ENCODE measurements at places on chromosomes 11 and 22.

DNA sequence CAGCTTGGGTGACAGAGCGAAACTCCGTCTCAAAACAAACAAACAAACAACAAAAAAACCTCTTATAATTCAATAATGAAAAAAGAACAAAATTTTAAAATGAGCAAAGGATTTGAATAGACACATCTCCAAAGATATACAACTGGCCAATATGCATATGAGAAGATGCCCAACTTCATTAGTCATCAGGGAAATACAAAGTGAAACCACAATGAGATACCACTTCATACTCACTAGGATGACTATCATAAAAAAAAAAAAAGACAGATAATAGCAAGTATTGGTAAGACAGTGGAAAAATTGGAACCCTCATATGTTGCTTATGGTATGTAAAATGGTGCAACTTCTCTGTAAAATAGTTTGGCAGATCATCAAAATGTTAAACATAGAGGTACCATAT is 28.7 kb upstream of the BARX2 start:
- no peak for DNase-seq

- no peak for DNase-seq
Measured at GRCh38 chr11:113356203-113356602, 31.4 kb upstream of the ANKK1 start.

DNA sequence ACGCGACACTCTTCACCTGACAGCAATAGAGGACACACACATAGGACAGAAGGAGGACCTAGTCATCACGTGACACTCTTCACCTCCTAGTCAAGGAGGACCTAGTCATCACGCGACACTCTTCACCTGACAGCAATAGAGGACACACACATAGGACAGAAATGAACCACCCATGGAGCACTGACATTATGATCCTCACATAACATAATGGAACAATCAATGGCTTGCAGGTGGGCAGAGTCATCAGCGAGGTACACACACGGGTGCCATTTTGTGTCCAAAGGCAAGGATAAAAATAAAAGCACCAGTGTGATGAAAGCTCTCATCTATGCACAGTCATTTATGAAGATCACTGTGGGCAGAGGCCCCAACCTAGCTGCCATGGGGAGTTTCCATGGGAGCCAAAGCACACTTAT is 354.7 kb downstream of the LARGE1 start:
- DNase-seq = no peak

DNA sequence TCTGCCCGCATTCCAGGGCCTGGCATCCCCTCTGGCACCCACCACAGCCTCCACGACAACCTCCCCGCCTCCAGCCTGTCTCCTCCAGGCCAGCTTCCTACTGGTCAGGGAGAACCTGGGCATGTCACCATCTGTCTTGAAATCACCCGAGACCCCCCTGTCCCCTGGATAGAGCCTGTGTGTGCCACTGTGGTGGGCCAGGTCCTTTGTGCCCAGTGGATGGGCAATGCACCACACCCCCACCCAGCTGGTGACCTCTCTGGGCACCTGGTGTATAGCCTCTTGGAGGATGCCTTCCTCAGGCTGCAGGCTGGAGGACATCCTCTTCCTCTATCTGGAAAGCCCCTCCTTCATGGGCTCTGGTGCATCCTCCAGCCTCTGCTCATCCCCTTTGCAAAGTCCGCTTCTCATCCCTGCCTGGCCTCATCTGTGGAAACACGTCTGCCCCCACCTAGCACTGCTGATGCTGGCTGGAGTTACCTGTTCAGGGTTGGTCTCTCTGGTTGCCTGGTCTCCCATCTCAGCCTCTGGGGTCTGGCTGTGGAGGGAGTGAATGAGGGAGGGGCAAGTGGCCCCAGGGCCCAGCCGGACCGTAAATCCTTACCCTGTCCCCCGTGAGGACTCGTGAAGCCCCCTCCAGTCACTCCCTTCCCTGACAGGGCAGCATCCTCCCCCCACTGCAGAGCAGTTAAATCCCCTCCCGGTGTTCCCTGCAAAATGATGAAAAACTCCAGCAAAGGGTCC is 589.6 kb downstream of the TBC1D22A start:
- DNase-seq = no peak

GRCh38 chr11:106098893-106099553 is 21.6 kb downstream of the AASDHPPT start:
- DNase-seq = no peak

DNA sequence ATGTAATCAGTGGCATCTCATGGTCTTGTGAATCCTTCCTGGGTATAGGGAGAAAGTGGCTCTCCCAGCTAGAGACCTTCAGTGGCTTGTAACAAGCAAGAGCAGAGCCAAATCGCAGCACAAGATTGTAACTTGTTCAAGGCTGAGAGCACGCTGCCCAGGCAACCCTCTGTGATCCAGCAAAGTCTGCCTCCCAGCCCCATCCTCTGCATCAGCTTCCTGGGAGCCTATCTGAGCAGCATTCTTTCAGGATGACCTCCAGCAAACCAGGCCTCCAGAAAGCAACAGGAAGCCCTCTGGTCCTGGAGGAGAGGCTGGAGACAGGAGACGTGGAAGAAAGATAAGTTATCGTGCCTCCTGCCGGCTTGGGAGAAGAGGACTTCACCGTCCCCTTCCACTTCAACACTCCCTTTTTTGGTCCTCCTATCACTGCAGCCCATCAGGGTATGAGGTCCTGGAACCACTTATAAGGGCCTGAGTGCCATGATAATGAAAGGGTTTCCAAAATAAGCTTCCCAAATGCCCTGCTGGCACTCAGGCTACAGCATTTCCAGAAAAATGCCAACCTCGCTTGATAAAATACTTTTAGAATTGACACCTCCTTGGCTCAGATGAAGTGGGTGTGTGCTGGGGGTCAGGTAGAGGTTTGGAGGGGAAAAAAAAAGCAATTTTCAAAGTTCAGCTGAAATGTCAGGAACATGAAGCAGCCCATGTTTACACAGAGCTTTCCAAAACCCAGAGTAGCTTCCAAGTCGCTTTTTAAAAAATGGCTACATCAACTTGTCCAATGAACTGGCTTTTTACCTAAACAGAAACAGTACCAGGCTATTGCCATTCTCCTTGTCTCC is 80.2 kb downstream of the PLEKHA7 start:
- DNase-seq = no peak

DNA sequence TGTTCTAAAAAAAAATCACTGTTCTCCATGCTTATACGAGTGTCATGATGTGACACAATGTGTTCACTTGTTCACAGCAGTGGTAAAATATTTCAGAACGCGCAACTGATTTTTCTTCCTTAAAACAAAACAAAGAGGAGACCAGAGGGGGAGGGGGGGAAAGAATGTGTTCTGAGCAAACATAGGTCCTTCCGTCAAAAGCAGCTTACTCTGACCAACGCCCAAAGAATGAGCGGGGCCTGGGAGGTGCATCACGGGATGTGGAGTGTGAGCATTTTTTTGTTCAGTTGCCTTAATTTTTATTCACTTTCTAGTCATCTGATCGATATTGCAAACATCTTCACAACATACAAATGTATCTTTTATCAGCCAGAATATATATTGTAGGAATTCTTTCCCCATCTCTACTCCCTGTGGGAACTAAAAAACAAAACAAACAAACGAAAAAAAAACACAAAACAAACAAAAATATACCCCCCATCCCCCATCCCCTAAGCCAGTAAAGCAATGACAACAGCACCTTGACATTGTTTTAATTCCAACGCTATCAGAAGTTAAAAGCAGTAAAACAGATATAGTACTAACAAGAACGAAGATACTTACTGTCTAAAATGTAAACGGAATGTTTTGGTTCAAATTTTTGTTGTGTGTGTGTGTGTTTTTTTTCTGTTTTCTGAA is 43.3 kb downstream of the BDNF start:
- DNase-seq = no peak

DNA sequence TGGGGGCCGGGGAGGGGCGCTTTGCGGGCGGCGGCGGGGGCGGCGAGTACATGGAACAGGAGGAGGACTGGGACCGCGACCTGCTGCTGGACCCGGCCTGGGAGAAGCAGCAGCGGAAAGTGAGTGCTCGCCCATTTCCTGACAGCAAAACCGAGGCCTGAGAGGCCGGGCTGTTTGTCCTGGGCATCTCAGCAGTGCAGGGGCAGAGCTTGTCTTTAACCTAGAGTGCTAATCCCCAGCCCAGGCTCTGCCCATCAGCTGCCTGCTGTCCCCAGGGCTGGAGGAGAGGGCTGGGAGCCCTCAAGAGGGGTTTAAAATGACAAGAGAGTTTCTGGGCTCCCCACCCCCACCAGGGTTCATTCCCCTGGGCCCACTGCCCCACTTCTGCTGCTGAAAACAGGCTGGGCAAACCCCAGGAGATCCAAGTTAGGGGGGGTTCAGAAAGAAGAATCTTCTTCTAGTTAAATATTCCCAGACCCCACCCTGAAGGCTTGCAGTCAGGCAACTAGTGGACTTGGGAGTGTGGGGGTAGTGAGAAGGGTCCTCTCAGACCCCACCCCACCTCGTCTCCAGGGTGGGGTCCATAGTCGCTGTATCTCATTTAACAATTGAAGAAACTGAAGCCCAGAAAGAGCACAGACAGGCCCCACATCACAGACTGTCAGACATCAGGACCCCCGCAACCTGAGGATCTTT is 411 bp downstream of the ACTN3 start:
- no peak for DNase-seq

DNA sequence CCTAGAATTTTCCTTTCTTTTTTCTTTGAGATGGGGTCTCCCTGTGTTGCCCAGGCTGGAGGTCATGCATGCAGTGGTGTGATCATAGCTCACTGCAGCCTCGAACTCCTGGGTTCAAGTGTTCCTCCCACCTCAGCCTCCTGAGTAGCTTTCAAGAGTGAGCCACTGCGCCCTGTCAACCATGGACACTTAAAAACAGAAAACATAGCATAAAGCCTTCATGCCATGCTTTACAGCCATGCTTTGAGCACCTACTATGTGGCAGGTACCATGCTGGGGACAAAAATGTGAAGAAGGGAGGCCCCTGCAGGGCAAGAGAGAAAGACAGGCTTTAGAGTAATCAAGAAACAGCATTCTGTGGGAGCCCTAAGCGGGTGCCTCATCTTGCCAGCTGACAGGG is 13.7 kb upstream of the GNB1L start:
- DNase-seq = no peak

GRCh38 chr11:71252770-71253730 is 673 bp upstream of the SHANK2 start:
- DNase-seq = no peak

- DNase-seq = no peak
Measured at GRCh38 chr11:1856306-1857005, 3.6 kb downstream of the LSP1 start.

- no peak for DNase-seq
Measured at GRCh38 chr11:84430661-84431060, 1144.5 kb upstream of the CCDC90B start.

GRCh38 chr11:4559527-4560440 is 14.8 kb downstream of the OR52M1 start:
- DNase-seq = no peak

DNA sequence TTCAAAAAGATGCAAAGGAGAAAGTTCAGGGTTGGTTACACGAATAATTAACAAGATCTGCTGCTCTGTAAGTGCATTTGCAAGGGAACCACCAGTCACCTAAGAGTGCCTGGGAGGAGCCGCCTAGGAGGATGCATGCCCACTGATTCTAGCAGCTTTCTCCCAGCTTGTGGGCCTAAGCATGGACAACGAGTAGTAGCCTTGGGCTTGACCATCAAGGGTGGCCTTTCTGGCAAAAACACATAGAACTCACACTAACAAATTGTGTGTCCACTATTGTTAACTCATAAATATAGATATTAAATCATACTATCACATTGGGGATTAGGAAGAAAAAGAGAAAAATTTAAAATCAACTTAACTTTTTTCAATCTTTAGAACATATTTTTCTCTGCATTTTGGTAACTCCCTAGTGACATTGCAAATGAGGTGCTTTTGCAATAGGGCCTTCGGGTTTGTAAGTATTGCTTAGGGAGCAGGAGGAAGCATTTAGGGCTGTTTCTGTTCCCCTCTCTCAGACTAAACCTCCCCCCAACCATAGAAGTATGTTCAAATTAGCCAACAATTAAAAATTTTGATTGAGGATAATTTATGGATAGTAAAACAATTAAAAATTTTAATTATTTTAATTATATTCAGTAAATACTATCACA is 57.3 kb upstream of the CEP295 start:
- no peak for DNase-seq

DNA sequence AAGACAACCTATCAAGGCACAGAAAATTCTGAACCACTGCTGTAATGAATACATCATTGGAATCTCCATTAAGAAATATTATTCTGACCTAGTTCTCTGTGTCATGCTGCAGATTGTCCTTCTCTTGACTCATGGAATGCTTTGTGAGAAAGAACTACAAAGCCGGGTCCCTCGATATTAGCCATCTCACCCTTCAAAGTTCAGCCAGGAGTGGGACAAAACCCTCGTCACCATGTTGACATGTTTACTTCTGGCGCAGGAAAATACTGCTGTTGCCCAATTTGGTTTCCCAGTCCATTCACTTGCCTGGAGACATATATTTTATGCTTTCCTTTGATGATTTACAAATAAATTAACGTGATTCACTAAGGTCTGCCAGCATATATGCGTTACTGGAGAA is 10.9 kb upstream of the WT1 start:
- no peak for DNase-seq

DNA sequence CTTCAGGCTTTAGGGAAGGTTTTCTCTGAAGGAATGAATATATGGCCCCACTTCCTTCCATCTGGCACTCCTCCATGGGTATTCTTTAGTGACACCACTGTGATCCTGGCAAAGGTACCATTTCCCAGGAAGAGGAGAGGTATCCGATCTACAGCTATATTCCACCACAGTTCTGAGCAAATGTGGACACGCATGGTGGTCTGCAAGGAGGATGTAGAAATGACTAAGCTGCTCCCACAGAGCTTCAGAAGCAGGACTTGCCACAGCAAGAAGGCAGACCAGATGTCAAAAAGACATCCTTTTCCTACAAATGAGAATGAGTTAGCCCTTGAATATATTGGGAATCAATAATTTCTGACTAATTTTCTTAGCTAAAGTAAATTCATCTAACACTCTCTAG is 45.5 kb downstream of the ARFGAP2 start:
- no peak for DNase-seq

DNA sequence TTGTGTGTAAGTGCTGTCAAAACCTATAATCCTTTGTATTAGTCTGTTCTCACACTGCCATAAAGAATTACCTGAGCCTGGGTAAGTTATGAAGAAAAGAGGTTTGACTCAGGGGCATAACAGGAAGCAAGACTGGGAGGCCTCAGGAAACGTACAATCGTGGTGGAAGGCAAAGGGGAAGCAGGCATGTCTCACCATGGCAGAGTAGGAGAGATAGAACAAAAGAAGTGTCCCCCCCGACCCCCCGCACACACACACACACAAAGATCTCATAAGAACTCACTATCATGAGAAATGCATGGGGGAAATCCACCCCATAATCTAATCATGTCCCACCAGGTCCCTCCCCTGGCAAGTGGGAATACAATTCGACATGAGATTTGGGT is 2.3 kb upstream of the USP28 start:
- DNase-seq = no peak
